ENCODE measurements at places on chromosomes 4 and X. TPM values are rescaled to one million over a fixed set of nuclear protein-coding genes. Genes with fewer than 3 reads are reported as not detected.

Gene TLR10
- total RNA-seq: not detected

Gene SH3D19
- 118 TPM for total RNA-seq

DNA sequence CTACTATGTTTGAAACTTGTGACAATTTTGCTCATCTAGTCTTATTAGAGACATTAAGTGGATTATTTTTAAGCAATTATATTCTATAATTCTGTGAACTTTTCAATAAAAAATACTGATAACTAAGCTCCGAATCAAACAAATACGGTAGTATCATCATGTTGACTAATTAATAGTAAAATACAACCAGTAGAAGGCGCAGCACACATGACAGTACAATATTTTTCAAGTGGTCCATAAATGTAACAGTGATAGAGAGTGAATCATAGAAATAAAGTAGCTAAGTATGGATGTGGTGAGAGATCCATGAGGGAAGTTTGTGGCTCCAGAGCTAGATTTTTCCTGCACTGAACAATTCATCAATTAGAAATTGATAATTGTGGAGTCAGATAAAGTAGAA, 666.2 kb downstream of the KCTD8 start:
- DNase-seq: no peak

GRCh38 chr4:169626331-169627282, 6.2 kb downstream of the CLCN3 start:
- DNase-seq: no peak

DNA sequence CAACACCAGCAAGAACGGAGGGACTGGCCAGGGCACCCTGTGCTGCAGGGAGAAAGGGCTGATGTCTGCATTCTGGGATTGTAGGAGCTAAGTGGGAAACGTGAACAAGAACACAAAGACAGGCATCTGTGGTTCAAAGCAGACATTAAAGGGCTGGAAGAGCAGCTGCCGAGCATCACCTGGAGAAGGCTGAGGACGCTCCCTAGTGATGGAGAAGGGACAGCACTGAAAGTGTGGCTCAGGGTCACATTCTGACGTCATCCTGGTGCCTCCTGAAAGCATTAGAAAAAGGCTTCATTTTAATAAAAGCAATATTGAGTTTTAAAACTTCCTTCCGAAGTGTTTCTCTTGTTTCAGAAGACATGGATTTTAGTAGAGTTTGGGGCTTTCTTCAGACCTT, 62.3 kb downstream of the CLDN22 start:
- DNase-seq: no peak

DNA sequence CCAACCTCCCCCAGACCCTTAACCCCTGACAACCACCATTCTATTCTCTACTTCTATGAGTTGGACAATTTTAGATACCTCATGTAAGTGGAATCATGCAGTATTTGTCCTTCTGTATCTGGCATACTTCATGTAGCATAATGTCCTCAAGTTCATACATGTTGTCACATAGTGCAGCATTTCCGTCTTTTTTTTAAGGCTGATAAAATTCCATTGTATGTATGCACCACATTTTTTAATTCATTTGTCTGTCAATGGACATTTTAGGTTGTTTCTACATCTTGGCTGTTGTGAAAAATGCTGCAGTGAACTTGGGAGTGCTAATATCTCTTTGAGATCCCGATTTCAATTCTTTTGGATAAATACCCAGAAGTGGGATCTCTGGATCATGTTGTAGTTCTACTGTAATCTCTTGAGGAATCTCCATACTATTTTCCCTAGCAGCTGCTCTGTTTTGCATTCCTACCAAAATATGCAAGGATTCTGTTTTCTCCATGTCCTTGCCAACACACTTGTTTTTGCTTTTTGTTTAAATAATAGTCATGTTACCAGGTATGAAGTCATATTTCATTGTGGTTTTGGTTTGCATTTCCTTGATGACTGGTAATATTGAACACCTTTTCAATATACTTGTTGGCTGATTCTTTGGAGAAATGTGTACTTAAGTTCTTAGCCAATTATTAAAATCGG, 48.8 kb upstream of the ADAD1 start:
- DNase-seq: no peak
